ENCODE measurements at places on chromosomes 16 and 17. TPM values are rescaled to one million over a fixed set of nuclear protein-coding genes. Genes with fewer than 3 reads are reported as not detected.

GRCh38 chr16:48350736-48351135 is 34.5 kb downstream of the SIAH1 start:
- DNase-seq, result no peak

- no peak for DNase-seq
Measured at GRCh38 chr16:74431516-74431915, 10.2 kb upstream of the CLEC18B start.

DNA sequence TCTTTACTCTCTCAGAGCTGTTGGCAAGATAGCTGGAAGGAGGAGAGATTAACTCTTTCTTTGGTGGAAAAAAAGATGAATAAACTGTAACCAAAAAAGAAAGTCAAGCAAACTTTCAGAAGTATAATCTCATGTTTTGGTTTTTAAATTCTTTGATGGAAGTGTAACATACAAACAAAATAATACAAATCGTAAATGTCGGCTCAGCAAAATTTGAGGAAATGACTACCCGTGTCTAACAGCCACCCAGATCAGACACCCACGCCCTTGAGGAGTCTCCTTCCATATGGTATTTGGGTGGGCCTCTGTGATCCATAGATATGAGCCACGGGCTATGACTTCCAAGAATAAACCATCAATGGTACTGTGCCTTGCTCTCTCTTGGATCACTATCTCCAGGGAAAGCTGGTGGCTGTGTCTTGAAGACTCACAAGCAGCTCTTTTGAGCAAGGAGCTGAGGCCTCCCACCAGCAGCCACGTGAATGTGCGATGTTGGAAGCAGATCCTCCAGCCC is 9.6 kb upstream of the CD300C start:
- DNase-seq, result no peak

DNA sequence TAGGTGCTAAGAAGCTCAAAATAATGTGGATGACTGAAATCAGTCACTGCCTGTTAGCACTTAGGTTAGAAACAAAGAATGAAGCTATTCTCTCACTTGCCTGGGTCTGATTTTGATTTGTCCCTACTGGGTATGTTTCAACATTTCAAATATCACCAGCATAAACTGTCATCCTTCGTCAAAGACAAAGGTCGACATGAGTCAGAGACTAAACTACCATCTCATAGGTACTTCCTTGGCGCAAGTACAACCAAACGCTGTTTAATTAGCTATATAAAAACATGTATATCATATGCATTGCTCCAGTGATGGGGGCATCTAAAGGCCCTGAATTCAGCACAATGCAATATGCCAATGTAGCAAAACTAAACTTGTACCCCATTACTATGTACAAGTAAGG is 4.0 kb downstream of the AKTIP start:
- DNase-seq, result no peak

- DNase-seq, result no peak
Measured at GRCh38 chr17:3693141-3693540, 2.8 kb downstream of the P2RX5 start.

- DNase-seq, result no peak
Measured at GRCh38 chr16:17437127-17437720, 33.5 kb downstream of the XYLT1 start.

- no peak for DNase-seq
Measured at GRCh38 chr17:935485-935884, 44.1 kb downstream of the NXN start.

DNA sequence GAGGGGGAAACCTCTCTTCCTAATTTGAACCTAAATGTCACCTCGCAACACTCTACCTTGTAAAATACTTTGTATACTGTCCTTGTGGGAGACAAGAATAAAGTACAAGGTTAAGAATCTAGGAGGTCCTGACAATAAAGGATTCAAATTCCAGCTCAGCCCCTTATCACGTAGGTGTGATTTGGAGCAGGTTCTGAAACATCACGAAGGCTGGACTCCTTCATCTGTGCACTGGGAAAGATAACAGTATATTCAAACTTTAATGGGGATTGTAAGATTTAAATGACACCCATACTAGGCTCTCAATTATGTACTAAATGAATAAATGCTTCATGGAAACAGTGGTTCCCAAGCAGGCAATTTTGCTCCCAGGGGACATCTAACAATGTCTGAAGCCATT is 2.1 kb downstream of the TXNDC11 start:
- DNase-seq, result no peak

GRCh38 chr17:75848523-75849278 is 4.5 kb upstream of the UNC13D start:
- peak; percentile 32 for DNase-seq

DNA sequence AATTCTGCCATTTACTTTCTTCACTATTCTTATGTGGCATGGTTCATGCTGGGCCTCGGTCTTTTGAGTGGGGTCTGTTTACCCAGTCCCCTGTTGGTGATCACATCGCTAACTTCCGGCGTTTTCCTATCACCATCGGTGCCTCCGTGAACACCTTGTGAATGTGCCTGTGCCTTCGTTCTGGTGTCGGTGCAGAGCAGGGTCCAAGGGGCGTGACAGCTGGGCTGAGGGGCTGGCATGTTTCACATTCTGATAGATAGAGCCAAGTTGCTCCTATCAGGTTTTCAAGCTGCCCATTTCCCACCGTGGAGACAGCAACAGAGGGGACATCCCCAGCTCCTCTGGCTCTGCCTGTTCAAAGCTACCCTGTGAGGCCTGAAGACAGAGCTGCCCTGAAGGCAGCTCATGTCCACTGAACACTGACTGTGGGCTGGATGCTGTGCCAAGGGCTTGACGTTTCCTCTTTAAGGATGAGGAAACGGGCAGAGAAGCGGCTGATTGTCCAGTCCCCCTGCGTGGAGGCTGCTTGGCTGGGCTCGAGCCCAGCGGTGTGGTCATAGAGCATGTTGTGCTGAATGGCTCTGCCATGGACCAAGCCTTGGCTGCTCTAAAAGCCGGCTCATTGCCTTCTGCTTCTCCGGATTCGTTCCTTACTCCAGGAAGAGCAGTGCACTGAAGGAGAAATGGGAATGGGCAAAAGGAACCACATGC is 17.0 kb downstream of the DHODH start:
- no peak for DNase-seq

DNA sequence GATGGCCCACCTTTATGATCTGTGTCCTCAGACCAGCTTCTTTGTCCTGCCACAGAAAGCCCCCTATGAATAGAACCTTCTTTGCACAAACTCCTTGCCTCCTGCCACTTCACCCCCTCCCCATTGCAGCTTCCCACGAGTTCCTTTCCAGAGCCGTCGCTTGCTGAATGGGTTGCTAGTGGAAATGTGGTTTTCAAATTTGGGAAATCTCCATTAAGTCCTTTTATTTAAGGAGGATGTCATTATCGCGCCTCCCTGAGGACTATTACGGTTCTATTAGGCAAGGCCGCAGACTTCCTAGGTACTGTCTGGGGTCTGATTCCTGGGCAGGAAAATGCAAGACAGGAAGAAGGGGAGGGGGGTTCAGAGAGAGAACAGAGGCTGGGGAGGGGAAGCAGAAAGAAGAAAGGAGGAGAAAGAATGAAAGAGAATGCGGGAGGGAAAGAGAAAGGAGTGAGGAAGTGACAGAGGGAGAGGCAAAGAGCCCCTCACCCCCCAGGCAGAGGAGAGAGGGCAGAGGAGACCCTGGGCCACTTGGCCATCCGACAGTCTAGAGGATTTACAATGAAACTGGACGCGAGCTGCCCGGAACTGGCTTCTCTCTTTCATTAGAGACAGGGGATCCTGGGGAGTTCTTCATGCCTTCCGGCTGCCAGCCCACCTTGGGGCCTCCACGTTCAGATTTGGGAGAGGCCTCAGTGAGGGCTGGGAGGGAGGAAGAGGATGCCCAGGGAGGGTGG is 31.7 kb upstream of the ETV4 start:
- no peak for DNase-seq

GRCh38 chr16:67158637-67159600 is 790 bp downstream of the TRADD start:
- DNase-seq, result no peak

DNA sequence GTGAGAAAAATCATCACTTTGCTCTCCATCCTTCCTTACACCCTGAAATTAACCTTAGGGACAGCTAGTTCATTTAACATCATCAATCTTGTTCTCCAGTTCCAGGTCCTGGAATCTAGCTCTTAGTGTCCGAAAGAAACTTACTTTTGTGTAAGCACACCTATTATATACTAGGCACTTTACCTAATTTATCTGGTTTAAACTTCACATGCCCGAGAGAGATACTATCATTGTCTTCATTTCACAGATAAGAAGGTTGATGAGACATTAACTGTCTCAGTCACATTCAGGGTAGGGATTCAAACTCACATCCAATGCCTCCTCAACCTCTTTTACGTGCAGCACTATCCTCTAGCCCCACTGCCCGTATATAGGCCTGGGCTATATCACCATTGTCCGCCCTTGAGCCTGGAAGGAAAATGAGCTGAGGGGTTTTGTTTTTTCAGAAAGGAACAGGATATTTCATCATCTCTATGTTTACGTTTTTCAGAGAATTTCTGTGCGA is 501 bp upstream of the AP2B1 start:
- no peak for DNase-seq

GRCh38 chr16:69143116-69143515 is 10.7 kb downstream of the UTP4 start:
- no peak for DNase-seq

DNA sequence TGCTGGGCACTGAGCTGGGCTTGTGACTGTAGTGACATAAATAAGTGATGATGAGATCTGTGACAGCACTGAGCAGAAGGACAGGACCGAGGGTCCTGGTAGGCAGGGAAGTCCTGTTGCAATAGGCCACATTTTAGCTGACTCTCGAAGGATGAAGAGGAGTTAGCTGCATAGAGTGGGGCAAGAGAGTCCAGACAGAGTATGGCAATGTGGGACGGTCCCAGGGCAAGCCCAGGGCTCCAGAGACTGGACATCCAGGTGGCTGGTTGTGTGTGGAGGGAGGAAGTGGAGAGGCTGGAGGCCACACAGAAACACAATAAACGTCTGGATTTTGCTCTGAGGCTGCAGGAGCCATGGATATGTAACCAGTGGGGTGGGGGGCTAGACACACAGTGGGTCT is 64.5 kb upstream of the ZNF423 start:
- DNase-seq, result no peak

DNA sequence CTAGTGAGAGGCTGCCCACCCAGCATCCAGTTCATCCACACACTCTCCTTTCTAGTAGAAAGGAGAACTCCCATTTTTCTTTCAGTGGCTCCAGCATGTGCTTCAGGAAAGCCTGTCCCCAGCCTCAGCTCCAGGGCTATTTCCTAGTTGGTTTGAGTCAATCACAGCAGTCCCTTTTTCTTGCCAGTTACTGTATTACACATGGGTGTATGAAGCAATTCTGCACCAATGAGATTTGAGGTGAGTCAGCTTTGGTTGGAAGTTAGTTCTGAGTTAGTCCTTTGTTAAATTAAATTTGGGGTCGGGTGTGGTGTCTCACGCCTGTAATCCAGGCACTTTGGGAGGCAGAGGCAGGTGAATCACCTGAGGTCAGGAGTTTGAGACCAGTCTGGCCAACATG is 24.8 kb downstream of the RAD51D start:
- DNase-seq, result peak; percentile 93

- DNase-seq, result no peak
Measured at GRCh38 chr16:67030221-67030962, 1.4 kb downstream of the CBFB start.

GRCh38 chr17:80981062-80981902 is 10.4 kb upstream of the CHMP6 start:
- DNase-seq, result no peak

DNA sequence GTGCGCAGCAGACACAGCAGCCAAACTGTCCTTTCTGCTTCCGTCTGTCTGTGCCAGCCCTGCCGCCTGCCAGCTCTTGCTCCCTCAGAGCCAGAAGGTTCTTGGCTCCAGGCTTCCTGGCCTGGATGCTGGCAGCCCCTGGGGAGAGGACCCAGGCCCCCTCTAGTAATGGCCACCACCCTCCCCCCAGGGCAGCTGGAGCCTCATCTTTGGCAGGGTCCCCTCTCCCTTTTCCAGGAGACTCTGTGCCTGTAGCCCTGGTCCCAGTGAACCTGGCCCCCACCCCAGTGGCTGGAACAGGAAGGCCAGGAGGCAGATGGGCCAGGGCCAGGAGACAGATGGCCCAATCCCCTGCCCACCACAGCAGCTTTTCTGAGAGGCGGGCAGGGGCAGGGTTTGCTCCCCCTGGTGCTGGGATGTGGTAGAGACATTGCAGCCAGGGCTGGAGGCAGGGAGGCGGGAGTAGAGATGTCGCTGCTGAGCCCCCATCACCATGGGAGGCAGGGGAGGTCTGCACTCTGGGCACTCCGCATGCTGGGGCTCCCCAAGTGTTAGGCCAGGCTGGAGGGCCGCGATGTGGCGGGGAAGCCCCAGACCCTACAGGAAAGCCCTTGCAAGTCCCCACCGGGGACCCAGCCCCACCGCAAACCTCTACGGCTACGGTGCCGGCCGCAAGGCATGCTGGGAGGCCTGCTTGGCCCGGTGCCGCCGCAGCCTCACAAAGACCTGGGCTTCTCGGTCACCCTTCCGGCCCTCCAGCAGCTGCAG is 16.7 kb downstream of the UNC13D start:
- peak; percentile 41 for DNase-seq

GRCh38 chr16:86961171-86961601 is 356.0 kb downstream of the C16orf95 start:
- DNase-seq, result peak; percentile 72

- peak; percentile 86 for DNase-seq
Measured at GRCh38 chr16:86665319-86665675, 86.9 kb downstream of the FOXL1 start.

- DNase-seq, result no peak
Measured at GRCh38 chr17:77594416-77595209, 363.9 kb upstream of the TNRC6C start.

- no peak for DNase-seq
Measured at GRCh38 chr16:84953190-84953746, 58.1 kb downstream of the ZDHHC7 start.

REXO5 gene
- 7.0 TPM for total RNA-seq

MTSS2 gene
- total RNA-seq, result 9.1 TPM

ARRB2 gene
- total RNA-seq, result 6.1 TPM

LRRC46 gene
- not detected for total RNA-seq

JMJD8 gene
- total RNA-seq, result 17.7 TPM

SHBG gene
- 0.36 TPM for total RNA-seq

HEXD gene
- 3.8 TPM for total RNA-seq

TOP2A gene
- total RNA-seq, result 68.5 TPM

CMTM2 gene
- not detected for total RNA-seq

RILP gene
- 3.9 TPM for total RNA-seq

ATP2C2 gene
- total RNA-seq, result not detected

KRTAP2-1 gene
- not detected for total RNA-seq

Measured in IMR-90 (cell line).